ENCODE measurements at places on chromosomes 3 and 15.
A peak's percentile ranks its signal among the peaks of the same experiment; 100 is the strongest.

- DNase-seq: no peak
Observed at GRCh38 chr3:127444761-127445160, 145.8 kb downstream of the TPRA1 start.

DNA sequence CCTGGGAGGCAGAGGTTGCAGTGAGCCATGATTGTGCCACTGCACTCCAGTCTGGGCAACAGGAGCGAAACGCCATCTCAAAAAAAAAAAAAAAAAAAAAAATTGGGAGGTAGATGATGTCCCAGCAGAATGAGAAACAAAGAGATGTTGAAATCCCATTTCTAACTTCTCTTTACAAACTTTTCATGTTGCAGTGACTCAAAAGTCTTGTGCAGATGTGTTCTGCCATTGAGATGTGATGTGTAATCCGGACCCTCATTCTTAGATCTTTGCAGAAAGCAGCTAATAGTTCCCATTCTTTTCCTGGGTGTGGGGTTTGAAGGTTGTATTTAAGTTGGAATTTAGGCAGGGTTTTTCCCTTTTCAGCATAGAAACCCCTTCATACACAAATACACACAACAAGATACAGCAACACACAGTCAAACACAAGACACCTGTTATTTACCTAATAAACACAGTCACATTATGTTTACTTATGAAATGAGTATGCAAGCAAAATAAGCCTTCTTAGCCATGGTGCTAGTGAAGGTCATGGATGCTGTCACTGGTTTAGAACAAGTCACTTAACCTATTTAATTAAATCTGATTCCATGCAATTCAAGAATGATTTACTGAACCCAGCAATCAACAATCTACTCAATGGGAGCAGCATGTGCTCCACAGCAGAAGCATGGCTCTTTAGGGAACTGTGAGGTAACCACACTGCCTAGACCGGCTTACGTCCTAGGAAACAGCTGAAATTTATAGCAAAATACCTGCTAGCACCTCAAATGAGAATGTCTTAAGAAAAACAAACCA is 14.9 kb downstream of the SIAH2 start:
- DNase-seq: peak; percentile 44

DNA sequence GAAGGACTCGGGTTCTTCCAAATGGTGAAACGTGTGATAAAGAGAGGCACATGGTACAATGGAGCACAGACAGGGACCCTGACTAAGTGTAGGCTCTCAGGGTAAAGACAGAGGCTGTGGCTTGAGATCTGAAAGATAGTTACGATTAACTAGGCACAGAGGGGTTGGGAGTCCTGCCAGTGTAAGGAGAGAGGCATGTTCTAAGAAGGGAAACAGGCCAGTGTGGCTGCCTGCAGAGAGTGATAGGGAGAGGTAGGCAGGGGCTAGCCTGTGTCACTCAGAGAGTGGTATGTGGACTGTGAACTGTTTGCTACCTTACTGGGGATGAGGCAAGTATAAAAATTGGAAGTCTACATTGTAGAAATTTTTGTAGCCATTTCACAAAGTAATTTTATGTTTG is 109.5 kb downstream of the PEX5L start:
- no peak for DNase-seq

DNA sequence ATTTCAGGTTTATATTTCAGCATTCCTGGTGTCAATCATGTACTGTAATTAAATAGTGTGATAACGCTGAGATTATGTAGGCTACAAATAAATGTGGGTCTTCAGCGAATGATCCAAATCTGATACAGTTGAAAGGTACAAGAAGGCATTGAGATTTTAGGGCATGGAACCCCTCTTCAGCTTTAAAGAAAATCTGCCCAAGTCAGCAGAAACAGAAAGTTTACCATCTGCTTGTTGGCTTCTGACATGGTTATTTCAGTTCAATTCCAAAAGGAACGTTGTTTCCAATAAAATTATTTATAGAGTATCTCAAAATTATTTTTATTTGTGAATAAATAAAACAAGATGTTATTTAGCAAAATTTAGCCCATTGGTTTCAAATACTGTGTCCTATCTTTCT is 400.2 kb upstream of the RORA start:
- DNase-seq: no peak

GRCh38 chr3:51311055-51311454 is 74.0 kb upstream of the MANF start:
- peak; percentile 56 for DNase-seq

DNA sequence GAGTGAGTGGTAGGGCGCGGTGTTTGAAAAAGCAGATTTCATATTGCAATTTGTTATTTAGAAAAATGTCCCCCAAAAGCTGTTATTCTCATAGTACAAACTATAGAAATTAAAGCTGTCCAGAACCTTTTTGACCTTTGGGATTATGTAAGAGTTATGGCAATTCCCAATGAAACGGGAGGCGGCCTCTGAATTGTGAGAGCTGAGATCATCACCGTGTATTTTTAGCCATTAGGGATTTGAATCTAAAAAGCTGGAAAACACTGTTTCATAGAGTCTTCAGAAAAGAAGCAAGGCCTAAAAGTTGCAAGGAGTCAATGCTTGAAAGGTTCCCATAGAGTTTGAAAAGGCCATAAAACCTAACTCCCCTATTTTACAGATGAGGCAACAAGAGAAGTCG is 38.6 kb upstream of the SLC25A26 start:
- no peak for DNase-seq

Data from GM23248 (cell line).